H4 (cell line): ENCODE measurements at places on chromosomes 12 and 14. TPM values are rescaled to one million over a fixed set of nuclear protein-coding genes. Genes with fewer than 3 reads are reported as not detected.

DNA sequence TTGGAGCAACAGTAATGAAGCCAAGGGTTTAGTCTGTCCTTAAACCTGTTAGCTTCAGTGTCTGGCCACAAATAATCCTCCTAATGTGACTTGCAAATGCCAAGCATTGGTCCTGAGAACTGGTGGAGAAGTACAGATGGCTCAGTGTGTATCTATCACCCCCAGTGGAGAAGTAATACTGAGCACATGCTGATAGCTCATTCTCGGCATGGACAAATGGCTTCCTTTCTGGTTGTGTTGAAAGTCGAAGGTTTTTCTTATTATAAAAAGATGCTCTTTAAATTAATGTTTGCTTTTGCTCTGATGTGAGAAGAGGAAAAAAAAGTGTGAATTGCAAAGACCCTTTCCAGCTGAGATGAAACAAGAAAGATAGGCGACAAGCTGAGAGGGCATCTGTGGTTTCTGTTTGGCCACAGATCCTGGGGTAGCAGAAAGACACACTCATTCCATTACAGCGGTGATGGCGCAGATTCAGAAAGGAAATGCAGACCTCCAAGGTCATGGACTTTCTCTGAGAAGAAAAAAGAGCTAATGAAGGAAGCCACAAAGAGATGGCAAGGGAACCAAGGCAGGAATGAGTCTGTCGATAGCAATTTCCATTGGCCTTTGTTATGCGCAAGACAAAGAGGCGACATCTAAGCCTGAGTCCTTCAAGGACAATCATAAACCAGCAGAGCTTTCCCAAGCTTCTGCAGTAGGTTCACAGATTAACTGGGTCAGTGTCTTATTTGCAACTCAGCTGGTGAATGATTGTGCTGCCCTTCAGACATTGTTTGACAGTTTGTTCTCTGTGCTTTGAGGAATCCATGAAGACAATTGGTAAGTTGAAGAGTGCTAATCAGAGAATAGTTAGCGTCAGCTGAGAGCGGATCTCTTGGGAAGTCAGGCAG, 155.5 kb upstream of the RGS6 start:
- DNase-seq = no peak

GRCh38 chr12:53344824-53345485, 8.8 kb upstream of the SP7 start:
- peak; percentile 58 for DNase-seq

DNA sequence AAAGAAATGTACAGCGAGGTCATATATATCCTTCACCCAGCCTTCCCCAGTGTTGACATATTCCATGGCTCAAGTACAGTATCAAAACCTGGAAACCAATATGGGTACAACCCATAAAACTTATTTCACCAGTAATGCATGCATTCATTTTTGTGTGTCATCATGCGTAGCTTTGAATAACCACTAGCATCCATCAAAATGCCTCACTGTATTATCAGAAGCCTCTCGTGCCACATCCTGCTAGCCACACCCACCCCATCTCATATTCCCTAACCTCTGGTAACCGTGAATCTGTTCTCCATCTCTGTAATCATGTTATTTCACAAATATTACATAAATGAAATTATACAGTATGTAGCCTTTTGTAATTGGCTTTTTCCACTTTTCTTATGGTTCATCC, 314.3 kb downstream of the RAD51B start:
- no peak for DNase-seq

DNA sequence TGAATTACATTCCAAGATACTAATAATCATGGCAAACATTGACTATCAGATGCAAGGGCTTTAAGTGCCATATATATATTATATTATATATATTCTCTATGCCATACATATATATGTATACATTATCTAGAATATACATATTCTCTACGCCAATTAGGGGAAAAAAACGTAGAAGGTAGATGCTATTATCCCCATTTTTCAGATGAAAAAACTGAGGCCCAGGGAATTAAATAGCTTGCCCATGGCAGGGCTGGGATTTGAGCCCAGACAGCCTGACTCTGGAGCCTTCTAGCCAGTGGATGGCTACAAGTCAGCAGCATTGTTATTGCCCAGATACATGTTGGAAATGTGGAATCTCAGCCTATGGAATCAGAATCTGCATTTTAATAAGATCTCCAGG, 116.0 kb upstream of the BTG1 start:
- no peak for DNase-seq

DNA sequence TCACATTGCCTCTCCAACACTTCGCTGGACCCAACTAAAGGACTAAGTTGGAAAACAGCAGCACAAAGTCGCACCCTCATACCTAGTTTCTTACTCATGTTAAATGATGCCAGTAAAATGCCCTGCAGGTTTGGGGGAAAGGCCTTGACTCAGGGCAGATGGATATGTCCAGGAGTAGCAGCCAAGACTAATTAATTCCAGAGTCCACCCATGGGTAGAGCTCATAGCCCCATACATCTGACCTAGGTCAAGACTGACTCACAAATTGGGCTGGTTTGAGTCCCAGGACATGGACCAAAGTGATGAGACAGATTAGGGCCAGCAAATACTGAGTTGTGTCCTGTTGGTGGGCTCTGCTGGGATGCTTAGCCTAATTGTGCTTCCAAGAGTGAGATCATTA, 224.0 kb upstream of the BTG1 start:
- no peak for DNase-seq

DNA sequence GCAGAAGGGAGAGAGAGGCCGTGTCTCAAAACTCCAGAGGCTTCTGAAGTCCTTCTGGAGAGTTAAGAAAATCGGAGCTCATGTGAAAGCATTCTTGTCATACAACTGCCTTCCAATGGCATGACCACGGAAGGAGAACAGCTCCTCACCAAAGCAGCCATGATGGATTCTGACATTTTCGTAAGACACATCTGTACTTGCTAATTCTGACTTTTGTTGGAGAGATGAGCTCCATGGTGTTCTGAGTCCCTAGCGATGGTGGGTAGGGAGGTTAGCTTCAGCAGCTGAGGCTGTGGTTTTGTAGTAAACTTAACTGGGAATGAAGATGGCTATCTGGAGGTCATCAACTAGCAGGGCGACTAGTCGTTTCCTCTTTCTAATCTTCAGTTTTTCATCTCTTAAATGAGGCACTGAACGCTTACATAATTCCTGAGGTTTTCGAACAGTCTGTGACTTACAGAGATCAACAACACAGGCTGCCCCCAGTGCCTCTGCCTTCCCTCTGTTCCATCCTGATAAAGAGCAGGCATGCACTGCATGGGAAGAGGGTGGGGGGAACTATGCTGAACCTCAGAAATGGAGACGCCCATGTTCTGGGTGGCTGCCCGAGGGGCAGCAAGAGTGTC, 28.6 kb upstream of the DICER1 start:
- no peak for DNase-seq

DNA sequence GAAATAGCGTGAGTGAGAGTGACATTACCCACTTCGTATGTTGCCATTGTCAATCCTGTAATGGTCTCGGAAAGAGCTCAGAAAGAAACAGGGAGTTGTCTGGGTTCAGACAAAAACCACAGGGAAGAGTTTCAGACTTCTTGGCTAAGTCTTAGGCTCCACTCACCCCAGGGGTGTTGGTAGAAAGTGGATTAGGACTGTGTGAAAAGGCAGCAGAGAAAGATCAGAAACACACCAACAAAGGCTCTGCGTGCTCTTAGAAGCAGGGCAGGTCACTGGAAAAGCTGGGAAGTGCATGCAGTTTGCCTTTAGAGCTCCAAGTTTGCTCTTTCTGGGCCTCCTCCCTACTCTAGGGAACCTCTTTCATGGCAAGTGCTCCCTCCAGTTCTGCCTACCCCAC, 106.1 kb upstream of the PLXNC1 start:
- DNase-seq = no peak

GRCh38 chr14:72478471-72478893, 415.4 kb downstream of the DPF3 start:
- DNase-seq = no peak

GRCh38 chr14:87076146-87076545, 916.8 kb downstream of the GALC start:
- no peak for DNase-seq

DNA sequence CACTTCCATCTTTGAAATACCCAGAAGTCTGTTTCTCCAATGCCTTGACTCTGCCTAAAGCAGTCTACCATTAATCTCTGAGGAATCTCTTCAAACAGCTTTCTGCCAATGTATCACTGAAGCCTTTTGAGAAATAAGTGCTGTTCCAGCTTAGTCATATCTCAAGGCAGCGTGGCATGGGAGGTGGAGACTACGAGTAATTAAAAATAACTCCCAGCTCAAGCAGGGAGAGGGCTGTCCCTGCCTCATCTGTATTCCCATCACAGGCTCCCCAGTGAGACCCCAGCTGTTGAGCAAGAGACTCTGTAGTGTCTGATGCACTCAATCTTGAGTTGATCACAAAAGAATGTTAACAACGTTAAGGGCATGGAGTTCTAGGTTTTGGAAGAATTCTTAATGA, 700.6 kb downstream of the DIO2 start:
- no peak for DNase-seq

DNA sequence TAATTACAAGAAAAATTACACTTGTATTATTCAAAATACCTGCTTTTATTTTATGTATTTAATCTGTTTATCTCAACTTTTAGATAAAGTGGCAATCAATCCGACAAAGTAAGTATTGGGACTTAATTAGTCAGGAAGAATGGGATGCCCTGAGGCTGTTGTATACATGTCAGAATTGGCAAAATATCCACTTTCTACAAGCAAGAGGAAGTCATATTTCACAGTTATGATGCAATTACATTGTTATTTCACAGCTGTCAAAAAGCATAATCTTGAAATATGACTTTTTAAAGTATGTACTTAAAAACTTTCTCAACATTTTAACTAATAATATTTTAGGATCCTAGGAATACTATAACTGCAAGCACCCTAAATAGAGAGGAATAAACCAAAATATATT, 357.1 kb upstream of the MGAT4C start:
- DNase-seq = no peak

GRCh38 chr12:123363740-123364531, 711 bp downstream of the SBNO1 start:
- DNase-seq = no peak

DNA sequence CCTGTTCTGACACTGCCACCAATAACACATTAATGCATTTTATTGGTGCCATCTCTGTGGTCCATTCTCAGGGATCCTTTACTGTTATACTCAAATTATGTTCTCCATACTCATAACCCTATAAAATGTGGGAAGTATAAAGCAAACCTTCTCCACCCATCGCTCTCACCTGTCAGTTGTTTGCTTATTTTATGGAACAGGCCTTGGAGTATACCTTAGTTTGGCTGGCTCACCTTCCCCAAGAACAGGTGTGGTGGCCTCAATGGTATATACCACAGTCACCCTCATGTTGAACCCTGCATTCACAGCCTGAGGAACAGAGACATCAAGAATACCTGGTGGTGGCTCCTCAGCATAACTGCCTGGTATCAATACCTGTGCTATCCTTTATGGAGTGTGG, 308.4 kb upstream of the STXBP6 start:
- DNase-seq = no peak

GRCh38 chr12:52029685-52030084, 21.6 kb upstream of the NR4A1 start:
- DNase-seq = peak; percentile 67

DNA sequence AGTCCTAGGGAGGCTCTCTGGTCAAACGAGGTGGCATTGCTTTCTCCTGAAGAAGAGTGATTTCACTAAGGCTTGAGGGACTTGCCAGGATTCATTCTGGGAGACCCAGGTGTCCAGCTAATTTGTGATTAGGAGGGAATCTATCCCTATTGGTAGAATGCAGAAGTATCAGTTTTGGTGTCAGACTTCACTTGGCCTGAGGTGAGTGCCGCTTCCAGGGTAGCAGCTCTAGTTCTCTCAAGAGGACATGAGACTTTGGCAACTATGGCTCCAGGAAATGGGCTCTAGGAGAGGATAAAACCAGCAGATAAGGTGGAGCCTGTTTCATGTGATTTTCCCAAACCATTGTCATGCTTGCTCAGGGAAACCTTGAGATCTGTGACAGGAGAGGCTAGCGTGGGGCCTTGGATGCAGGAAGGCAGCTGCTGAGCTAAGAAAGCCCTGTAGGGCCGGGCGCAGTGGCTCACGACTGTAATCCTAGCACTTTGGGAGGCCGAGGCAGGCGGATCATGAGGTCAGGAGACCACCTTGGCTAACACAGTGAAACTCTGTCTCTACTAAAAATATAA, 11.6 kb upstream of the TMEM117 start:
- no peak for DNase-seq

DNA sequence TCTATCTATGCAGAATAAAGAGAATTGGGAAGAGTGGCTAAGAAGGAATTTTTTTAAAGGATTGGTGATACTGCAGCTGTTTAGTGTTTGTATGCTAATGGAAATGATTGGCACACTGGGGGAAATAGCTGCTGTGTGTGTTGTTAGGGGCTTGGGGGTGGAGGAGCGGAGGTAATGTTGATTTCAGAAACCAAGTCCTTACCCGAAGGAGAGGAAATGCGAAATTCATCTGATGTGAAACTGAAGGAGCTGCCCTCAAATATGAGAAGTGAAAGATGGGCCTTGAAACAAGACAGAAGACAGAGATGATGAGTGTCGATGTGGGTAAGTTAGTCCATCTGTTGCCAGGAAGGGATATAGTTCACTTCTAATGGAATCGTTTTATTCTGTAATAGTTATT, 21.2 kb upstream of the RNASE12 start:
- DNase-seq = no peak

DNA sequence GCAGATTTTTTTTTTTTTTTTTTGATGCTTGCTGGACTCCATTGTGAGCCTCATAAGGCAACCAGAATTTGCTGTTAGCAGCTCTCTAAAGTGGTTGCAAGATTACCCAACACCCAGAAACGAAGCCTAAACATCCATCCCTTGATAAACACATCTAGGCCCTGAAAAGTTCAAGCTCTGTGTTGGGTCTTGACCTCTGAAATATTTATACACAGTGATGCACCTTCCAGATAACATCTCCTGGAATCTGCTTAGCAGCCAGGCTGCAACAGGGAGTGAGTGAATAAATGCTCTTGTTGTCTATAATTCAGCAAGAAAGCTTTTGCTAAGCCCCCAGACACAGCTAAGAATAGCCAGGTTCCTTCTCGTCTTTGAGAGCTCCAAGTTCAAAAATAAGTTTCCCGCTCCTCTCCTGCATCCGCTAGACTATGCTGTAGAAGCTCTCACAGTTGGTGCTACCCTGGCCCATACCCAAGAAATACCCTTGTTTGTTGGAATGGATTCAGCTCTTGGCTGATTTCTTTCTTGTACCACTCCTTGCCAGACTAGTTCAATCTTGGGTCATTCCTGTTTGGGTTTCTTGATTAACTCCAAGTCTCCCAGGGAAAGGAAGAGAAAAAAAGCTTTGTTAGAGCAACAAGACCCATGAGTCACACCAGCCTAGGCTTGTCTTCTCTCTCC, 610.6 kb upstream of the TBX3 start:
- peak; percentile 55 for DNase-seq

Gene UNC79
- total RNA-seq = 0.02 and 0.06 TPM in 2 replicates

Gene AICDA
- total RNA-seq = not detected in 2 replicates

Gene ZNF891
- 0.43 and 0.47 TPM in 2 replicates for total RNA-seq

Gene CRADD
- 20.7 and 23.8 TPM in 2 replicates for total RNA-seq

Gene KRT75
- 0.12 TPM in 1 of 2 replicates, not detected in the other for total RNA-seq

Gene TSPAN8
- total RNA-seq = 1.2 and 1.9 TPM in 2 replicates

Gene ACOT4
- 0.19 TPM in 1 of 2 replicates, not detected in the other for total RNA-seq

Gene SRRM4
- 0.04 TPM in 1 of 2 replicates, not detected in the other for total RNA-seq
